T1000 (cell line): ENCODE measurements at places on chromosomes 3 and 15.
A peak's percentile ranks its signal among the peaks of the same experiment; 100 is the strongest.

GRCh38 chr3:171615281-171615680 lies 155.1 kb upstream of the TNIK start:
- DNase-seq: no peak

GRCh38 chr15:32014953-32015352 lies 15.4 kb upstream of the CHRNA7 start:
- no peak for DNase-seq

DNA sequence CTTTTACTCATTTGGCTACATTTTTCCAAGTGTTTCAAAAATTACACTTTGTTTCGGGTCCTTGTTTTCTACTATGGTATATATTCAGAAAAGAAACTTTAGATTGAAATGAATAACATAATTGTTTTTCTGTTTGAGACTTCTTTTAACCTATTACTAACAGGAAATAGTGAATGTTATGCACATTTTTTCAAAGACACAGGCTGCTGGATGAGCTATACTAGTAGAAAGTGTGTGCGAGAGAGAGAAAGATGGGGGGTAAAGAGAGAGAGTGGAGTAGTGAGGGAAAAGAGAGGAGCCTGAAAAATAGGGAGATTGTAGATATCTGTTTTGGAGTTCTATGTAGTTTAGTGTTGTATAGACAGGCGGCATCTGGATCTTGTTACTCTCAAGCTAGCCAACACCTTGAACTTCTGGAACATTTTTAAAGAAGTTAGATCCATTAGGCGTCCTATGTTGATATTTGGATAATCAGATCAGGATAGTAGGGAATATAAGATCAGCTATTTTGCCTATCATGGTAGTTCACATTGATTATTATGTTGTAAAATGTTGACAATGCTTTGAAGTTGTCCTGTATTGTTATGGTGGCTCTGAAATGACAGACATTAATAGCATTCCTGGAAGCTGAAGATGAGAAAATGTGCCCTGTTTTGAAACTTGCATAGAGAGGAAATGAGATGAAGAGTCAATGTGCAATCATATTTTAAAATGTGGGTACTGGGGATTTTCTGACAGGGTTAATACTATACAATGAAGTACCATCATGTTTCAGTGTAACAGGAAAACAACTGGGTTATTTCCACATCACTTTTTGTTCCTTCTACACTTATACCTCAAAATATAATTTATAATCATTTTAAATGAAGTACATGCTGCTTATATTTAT lies 2.6 kb downstream of the RBMS3 start:
- no peak for DNase-seq

- DNase-seq: no peak
These were observed 148.9 kb upstream of the IL12A start for GRCh38 chr3:159839561-159840379.

DNA sequence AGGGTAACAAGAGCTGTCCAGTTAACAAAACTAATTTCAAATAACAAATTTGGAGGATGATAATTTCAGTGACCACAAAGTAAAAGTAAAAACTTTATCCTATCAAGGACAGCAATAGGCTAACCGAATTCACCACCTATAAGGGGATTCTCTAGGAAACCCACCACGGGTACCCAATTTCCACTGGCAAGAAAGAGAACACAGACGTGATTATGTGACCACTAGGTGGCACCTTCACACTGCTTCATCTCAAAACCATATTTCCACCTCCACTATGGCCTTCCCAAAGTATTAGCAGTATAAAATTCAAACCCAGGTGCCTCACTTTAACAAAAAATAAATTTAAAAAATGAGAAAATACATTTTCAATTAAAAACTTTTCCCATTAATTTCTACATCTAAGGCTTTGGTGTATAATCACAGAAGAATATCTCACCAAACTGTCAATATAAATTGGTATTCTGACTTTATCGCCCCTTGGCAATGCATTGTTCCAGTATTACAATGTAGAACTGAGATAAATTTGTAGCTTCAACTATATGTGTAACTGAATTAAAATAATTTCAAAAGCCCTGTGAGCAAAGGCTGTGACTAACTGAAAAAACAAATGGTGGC lies 96.5 kb downstream of the FSIP1 start:
- peak; percentile 4 for DNase-seq

DNA sequence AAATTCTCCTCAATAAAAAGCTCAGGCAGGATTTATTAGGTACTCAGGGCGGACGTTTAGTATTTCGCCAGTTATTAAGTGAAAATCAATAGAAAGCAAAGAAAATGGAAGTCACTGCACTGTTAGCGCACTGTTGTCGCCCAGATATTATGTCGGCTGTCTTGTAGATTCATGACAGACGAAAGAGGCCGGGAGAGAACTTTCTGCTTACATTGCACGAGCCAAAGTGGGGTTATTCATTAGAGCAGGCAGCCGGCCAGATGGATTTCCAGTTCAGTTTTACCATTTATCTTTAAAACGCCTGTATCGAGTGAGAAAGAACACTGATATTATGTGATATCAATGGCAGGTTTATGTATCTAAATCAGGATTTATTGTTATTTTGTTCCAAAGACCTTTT lies 866.0 kb upstream of the NR2F2 start:
- no peak for DNase-seq

GRCh38 chr3:142622405-142622804 lies 26.2 kb downstream of the PLS1 start:
- DNase-seq: no peak

DNA sequence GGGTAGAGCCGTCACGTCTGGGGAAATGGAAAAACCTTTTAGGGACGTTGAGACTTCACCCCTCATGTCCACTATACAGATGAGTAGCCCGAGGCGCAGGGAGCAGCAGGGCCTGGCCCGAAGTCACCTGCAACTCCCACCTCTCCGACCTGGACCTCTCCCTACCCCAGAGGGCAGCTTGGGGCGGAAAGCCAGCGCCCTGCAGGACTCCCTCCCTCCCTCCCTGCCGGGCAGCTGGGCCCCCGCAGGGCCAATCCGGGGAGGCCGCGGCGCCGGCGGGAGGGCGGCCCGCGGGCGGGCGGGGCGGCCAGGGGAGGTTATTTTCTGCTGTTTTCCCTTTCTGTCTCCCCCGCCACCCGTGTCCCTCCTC lies 2.0 kb downstream of the WNT7A start:
- no peak for DNase-seq

GRCh38 chr3:158700559-158700958 lies 28.1 kb upstream of the LXN start:
- DNase-seq: no peak

DNA sequence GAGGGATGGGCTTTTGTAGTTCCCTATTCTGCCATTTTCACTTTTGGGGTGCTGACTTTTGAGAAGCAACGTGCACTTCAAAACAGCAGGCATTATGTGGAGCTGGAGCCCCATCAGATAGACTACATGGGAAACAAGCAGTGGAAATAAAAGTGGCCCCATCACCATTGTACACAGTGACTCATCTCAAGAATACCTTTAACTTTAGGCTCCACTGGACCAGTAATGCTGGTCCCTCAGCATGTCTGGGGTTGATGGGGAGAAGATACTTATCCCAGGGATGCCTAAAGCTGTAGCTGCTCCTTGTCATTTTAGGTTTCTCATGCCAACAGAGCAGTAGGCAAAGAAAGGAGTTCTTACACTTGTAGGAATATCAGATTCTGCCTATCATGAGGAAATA lies 45.0 kb downstream of the LSM3 start:
- DNase-seq: no peak

DNA sequence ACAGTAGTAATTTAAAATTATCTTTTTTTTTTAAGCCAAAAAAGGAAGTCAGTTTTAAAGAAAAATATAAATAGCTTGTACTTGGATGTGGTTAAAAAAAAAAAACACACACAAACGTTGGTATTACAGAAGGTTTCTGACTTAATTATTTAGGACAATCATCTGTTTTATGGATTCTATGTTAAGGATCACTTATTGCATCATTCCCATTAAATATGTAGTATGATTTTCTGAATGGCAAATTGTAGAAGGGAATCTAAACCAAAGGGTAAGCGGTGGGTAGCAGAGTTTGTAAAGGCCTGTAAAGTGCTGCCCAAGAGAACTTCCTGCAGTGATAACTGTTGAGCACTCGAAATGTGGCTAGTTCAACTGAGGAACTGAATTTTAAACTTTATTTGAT lies 8.0 kb downstream of the SENP2 start:
- no peak for DNase-seq

DNA sequence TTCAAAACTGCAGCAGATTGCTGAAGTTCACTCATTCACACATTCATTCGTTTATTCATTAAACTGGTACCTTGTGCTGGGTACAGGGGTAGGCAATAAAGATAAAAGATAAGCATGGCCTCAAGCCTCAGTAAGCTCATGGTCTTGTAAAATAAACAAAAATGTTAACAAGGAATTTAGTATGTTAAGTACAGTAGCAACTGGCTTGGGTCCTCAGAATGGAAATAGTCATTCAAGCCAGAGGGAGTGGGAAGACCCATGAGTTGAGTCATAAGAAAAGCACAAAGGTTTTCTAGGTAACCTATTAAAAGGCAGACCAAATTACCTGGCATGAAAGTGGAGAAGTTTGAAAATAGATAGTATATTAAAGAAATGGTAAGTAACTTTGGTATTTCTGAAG lies 163.3 kb downstream of the CDIN1 start:
- no peak for DNase-seq

DNA sequence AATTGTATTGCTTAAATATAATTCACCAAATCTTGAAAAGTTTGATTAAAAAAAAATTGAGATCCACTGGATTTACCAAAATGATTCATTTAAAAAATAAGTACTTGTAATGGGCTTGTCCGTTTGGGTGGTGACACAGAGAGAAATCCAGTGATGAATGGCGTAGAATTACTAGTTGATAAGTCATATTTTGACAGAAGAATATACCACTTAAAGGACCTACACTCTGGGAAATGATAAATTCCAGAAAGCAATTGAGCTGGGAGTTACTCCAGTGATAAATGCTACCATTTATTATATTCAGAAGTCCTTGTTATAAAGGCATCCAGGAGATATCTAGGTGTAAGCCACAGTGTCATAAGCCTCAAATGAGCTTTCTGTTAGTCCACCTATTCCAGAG lies 141.8 kb upstream of the CFAP20DC start:
- no peak for DNase-seq

GRCh38 chr3:57758686-57759085 lies 2.6 kb downstream of the SLMAP start:
- DNase-seq: no peak

DNA sequence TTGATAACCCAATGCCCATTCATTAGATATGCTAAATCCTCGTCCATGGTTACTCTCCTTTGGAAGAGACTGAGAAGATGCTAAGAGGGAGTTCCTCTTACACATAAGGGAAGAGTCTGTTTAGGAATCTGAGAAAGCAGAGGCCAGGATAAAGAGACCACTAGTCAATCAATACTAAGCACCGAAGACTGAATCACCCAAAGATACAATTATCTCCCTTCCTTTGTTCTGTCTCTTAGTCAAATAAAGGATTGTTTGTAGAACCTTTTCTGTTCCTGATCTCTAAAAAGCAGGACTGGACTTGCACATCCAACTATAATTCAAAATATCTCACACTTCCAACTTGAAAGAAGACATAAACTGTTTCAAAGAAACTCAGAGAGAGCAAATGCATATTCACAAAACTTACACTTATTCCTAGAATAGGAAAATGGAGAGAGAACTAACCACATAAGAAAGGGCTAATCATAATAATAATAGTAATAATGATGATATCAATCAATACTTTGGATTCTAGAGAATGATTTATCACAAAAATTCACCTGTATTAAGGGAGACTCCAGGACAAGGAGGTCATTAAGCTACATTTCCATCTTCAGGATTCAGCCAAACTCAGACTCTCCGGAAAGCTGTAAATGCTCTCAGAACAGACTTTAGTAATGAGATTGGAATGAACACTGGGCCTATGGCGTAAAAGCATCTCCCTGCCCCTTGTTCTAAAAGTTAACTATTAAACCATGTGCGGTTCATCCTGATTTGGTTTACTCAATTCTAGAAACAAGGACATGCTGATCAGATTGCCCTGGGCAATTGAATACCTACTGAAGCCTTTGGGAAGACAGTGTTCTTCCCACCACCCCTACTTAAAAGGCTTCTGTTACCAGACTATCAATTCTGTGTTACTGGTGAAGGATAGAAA lies 401.5 kb downstream of the ZBTB20 start:
- no peak for DNase-seq

DNA sequence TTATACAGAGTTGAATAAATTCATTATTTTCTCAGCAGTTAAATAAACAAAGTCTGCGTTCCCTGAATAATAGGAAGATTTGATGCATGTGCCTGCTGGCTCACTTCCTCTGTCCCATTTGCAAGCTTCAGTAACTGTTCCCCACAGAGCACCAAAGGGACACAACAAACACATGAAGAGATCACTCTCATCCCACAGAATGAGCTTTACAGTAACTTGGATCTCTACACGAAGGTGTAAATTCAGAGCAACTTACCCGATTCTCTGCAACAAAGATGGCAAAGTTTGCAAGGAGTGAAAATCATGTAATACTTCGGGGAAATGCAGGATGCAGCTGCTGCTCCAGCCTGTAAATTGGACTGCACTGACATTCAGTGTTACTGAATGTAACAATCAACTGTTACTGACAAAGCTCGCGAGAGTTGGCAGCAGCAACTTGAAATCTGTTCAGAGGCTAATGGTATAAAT lies at the start of gene BCHE:
Gene BCHE (minus strand): TSS at position 366 of the 468 bp plus-strand sequence. CDS start 6,390 bp downstream, outside the sequence.
- DNase-seq: no peak

DNA sequence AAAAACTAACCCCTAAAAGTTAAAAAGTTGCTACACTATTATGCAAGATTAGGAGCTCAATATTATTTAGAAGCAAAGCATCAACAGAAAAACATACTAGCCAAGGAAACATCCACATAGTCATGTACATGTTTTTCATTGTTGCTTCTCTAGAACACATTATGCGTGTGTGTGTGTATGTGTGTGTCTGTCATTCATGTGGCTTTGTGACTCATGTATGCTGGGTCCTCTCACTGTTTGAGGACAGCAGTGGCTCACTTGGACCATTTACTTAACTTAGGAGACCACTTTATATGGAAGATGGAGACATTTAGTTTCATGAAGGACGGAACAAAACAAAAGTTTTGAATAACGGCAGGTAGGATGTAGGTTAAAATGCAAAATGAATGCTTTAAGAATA lies 219.4 kb upstream of the THBS1 start:
- no peak for DNase-seq

DNA sequence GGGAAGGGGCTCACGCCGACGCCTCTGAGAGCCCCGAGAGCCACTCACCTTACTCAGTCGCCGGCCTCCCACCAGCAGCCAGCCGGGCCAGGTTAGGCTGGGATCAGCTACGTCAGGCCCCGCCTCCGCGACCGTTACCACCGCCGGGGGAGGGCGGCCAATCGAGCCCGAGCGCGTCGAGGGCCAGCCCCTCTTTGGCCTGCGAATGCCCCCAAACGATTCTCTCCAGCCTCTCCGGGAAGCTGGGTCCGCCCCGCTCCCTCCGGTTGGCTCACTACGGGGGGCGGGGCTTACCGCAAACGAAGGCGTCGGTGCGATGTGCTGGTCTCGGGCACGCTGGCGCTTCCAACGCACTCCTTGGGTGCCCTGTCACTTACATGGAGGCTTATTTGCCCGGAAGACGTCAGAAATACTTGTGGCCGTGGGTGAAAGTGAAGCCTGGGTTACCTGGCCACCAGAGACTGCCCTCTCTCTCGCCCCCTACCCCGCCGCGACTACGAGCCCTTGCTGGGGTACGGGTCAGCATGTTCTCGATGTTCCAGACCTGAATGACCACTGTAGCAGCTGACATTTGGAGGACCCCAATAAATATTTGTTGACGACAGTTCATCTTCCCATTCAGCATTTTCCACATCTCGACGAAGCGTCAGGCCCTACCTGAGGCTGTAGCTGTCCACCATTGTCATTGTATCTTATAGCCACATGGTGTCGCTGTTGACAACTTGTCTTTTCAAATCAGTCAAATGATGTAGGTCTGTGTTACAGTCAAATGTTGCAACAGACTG lies at the start of gene CEP70:
Gene CEP70 (minus strand): TSS at position 111 of the 785 bp plus-strand sequence. CDS start 21,333 bp downstream, outside the sequence.
- no peak for DNase-seq

- no peak for DNase-seq
These were observed 59.6 kb downstream of the TM4SF4 start for GRCh38 chr3:149534082-149534481.
